Erythroblast (primary cell): ENCODE measurements at places on chromosomes 3 and 15.

DNA sequence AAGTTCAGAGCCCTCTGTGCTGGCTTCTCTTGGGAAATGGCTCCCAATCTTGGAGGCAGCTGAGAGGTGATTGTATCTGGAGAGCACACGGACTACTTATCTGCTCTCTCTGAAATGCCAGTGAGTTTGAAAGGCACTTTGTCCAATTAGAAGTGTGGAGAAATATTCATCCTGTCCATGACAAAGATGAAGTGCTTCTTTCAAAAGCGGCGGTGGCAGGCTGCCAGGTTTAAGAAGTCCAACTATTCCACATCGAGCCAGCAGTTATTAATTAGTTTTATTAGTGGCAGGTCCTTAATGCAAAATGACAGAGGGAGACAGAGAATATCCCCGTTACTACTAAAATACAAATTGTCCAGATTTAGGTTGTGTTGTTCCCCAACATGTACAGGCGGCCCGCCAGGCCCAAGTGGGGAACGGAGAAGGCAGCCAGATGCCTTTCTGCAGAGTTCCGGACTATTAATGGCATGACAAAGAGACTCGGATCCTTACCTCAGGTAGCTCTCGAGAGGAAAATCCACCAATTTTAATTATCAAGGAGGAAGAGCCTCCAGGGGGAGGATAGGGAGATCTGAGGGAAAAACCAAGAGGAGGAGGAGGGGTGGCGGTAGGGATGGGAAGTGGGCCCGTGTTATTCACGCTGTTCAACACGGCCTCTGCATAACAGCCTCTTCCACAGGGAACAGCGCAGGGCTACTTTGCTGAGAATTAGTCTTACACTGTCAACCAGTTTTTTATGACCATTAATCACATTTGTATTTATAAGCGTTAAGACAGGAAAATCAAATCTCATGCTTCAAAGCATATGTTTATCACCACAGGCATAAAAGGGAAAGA, 42.0 kb downstream of the RORA start:
- no peak for DNase-seq

DNA sequence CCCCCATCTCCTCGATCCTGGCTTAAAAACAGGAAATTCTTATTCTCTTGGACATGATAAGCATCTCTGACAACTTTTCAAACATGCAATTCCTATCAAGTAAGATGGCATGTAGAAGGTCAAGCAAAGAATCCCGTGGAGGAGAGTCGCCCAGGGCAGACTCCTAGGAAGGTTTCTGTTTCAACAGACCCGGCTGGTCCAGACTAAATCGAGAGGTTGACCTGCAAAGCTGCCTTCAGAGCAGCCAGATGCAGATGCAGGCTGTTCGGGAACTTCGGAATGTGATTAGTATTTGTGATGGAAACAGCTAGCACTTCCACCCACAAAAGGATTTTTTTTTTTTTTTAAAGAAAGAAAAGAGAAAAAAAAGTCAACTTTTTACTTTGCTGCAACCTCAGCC, 216.8 kb downstream of the NR1D2 start:
- no peak for DNase-seq

- no peak for DNase-seq
These were observed 91.8 kb downstream of the MRPL46 start for GRCh38 chr15:88375234-88375927.

DNA sequence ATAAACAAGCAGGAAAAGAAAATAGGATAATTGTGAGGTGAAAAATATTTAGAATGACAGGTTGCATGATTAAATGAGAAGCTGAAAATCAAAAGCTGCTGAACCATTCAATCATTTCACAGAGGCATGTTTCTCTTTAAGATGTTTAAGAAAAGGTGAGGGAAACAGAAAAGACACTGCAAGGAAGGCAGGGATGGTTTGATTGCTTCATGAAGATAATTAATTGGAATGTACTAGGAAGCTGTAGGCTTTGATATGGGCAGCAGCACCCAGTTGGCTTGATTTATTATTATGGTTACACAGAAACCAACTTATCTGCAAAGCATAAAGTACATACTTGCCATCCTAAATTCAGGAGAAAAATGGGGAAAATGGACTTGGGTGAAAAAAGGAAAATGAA, 234.6 kb downstream of the SUCLG2 start:
- no peak for DNase-seq

DNA sequence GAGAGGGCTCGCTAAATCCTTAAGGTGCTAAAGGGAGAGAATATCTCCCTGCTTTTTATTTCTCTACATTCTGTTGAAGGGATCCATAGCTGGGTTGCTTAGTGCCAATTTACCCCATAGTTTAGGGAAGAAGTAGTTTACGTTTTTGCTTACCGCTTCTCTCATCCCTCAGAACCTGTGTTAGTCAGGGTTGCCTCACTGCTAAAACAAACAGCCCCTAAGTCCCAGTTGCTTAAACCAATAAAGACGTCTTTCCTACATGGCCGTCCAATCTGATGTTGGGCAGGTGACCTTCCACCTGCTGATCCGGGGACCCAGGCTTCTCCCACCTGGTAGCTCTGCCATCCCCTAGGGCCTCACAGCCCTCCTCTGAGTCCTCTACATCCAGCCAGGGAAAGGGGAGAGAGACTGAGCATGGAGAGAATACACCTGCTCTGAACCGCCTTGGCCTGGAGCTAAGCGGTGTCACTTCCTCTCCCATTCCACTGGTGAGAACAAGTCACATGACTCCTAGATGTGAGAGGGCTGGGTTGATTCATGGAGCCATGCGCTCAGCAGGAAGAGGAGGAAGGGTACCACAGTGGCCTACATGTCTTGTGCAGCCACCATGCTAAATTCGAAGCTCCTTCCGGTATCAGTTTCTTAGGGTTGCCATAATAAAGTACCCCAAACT, 26.3 kb downstream of the DNASE1L3 start:
- no peak for DNase-seq
